Activated CD4-positive, alpha-beta memory T cell treated with anti-CD3 and anti-CD28 coated beads for 36 hours (primary cell): ENCODE measurements at places on chromosomes 2 and 18. TPM values are rescaled to one million over a fixed set of nuclear protein-coding genes. Genes with fewer than 3 reads are reported as not detected.
A peak's percentile ranks its signal among the peaks of the same experiment; 100 is the strongest.

DNA sequence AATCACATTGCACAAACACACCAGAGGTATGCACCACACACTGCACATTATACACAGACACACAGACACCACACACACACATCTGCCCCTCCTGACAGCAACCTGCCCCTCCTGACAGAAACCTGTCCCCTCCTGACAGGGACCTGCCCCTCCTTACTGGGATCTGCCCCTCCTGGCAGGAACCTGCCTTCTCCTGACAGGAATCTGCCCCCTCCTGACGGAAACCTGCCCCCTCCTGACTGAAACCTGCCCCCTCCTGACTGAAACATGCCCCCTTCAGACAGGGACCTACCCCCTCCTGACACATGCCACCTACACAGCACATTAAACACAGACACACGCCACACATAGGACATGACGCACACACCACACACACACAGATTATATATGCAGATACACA, 88.9 kb downstream of the PXDN start:
- H3K27ac ChIP-seq = no peak overlapping the region
- H3K4me3 ChIP-seq = no peak overlapping the region
- H3K36me3 ChIP-seq = no peaks in the 10 kb centered on the region
- no peaks in the 10 kb centered on the region for H3K4me1 ChIP-seq

DNA sequence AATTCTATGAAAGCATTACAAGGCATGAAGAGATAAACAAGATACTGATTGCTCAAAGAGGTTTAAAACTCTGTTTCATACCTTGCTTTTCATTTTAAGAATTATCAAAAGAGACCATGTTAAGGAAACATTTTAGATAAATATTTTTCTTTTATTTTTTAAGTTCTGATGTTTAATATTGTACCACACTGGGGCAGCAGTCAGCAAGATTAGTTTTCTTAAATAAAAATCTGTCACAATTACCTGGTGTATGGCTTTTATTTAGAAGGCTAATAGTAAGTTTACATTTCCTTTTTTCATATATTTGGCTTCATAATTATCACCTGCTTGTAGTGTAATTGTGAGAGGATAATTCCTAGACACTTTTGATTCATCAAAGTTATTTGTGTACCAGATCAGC, 46.4 kb downstream of the ZNF804A start:
- no peak overlapping the region for H3K27ac ChIP-seq
- H3K27me3 ChIP-seq = no peaks in the 10 kb centered on the region
- no peaks in the 10 kb centered on the region for H3K4me1 ChIP-seq
- H3K36me3 ChIP-seq = no peaks in the 10 kb centered on the region
- H3K4me3 ChIP-seq = no peak overlapping the region
- DNase-seq = no peak

DNA sequence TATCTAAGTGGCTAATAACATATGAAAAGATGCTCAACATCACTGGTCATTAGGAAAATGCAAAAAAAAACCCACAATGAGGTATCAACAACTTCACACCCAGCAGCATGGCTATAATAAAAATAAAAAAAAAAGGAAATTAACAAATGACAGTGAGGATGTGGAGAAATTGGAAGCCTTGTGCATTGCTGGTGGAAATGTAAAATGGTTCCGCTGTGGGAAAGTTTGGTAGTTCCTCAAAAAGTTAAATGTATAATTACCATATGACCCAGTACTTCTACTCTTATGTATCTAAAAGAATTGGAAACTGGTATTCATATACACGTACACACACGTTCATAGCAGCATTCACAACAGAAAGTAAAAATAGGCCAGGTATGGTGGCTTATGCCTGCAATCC, 15.5 kb upstream of the CACNB4 start:
- no peak overlapping the region for H3K27ac ChIP-seq
- H3K27me3 ChIP-seq = no peaks in the 10 kb centered on the region
- no peak overlapping the region for H3K4me3 ChIP-seq
- no peak for DNase-seq
- H3K4me1 ChIP-seq = no peaks in the 10 kb centered on the region

GRCh38 chr18:5973099-5973498, 77.8 kb upstream of the TMEM200C start:
- DNase-seq = no peak
- H3K27me3 ChIP-seq = no peaks in the 10 kb centered on the region
- no peak overlapping the region for H3K4me3 ChIP-seq
- no peaks in the 10 kb centered on the region for H3K36me3 ChIP-seq

DNA sequence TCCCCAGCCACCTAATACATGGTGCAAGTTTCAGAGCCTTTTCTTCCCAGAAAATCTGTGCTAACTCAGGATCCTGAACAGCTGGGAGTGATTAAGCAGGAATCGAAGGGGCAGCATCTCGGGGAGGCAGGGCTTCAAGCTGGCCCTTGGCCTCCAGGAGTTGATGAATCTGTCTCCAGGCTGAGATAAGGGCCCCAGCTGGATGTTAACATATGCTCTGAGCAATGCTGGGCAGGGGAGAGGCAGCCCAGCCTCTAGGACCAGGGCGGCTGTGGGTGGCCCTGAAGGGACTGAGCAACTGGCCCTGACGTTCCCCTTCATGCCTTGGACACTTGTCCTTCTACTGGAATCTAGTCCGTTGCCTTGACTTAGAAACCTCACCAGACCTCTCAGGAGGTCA, 84.1 kb upstream of the EPC2 start:
- no peaks in the 10 kb centered on the region for H3K36me3 ChIP-seq
- H3K27ac ChIP-seq = no peak overlapping the region
- no peak overlapping the region for H3K4me3 ChIP-seq

- H3K4me1 ChIP-seq = peaks cover 4% of the 10 kb centered on the region
- H3K27ac ChIP-seq = no peak overlapping the region
- no peaks in the 10 kb centered on the region for H3K36me3 ChIP-seq
- H3K4me3 ChIP-seq = no peak overlapping the region
- no peak for DNase-seq
- no peaks in the 10 kb centered on the region for H3K27me3 ChIP-seq
Observed at GRCh38 chr2:25698752-25699151, 25.4 kb upstream of the DTNB start.

GRCh38 chr18:4908328-4908727, 288.7 kb downstream of the AKAIN1 start:
- H3K4me3 ChIP-seq = no peak overlapping the region
- no peaks in the 10 kb centered on the region for H3K27me3 ChIP-seq
- no peaks in the 10 kb centered on the region for H3K36me3 ChIP-seq
- no peak for DNase-seq

Gene KCNG2
- not detected for total RNA-seq

Gene RIT2
- total RNA-seq = not detected

Gene STRN
- 25.0 TPM for total RNA-seq

Gene AQP12B
- total RNA-seq = not detected

DNA sequence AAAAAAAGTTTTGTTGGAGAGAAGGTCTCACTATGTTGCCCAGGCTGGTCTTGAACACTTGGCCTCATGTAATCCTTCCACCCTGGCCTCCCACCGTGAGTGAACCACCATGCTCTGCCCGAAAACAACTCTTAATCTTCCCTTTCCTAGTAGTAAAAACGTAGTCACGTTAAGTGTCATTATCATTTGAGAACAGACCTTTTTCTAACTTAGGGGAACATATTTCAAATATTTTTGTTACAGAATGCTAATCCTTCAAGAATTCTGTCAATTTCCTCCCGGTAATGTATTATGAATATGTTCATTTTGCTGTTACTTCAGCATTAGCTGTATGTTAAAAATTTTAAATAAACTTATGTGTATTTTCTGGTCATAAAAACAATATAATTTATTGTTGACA, 49.7 kb downstream of the MTA3 start:
- H3K36me3 ChIP-seq = no peaks in the 10 kb centered on the region
- H3K4me3 ChIP-seq = no peak overlapping the region
- DNase-seq = no peak
- no peaks in the 10 kb centered on the region for H3K27me3 ChIP-seq
- H3K4me1 ChIP-seq = peaks cover 6% of the 10 kb centered on the region

DNA sequence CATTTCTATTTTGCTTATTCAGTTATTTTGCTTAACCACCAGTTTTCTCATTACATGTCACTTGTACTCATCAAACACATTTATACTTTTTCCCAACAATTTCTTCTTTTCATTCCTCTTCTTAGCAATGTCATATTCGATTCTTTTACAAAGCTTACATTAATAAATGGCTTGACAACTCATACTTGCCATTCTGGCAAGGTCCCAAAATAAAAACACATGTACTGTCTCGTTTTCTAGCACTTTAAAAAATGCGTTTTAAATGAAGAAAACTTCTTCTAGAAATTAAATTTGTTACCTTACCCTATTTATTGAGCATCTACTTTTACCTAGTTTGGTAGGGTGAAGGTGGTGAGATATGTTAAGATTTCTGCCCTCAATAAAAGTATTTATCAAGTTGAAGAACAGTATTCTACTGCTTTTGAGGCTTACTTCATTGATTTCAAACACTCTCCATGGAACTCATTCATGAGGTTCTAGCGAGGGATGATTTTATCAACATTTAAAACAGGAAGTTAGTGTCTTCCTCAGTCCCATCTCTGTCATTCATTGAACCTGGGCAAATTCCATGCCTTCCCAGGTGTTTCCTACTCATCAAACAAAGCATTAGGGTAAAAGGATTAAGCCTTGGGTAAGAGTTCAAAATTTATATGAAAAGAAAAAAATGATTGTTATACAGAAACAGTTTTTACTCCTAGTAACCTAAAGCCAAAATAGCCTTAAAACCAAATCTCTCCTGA, 52.6 kb downstream of the CALCRL start:
- no peak overlapping the region for H3K4me3 ChIP-seq
- no peaks in the 10 kb centered on the region for H3K27me3 ChIP-seq
- no peak overlapping the region for H3K27ac ChIP-seq
- DNase-seq = no peak

GRCh38 chr2:178109813-178110212, 2.4 kb upstream of the RBM45 start:
- no peak overlapping the region for H3K4me3 ChIP-seq
- H3K36me3 ChIP-seq = no peaks in the 10 kb centered on the region
- no peak for DNase-seq
- H3K4me1 ChIP-seq = peaks cover 27% of the 10 kb centered on the region
- H3K27ac ChIP-seq = no peak overlapping the region

GRCh38 chr2:60104514-60105505, 448.6 kb downstream of the BCL11A start:
- DNase-seq = no peak
- peaks cover 1% of the 10 kb centered on the region for H3K27me3 ChIP-seq
- no peak overlapping the region for H3K4me3 ChIP-seq
- peaks cover 3% of the 10 kb centered on the region for H3K4me1 ChIP-seq
- H3K27ac ChIP-seq = no peak overlapping the region

DNA sequence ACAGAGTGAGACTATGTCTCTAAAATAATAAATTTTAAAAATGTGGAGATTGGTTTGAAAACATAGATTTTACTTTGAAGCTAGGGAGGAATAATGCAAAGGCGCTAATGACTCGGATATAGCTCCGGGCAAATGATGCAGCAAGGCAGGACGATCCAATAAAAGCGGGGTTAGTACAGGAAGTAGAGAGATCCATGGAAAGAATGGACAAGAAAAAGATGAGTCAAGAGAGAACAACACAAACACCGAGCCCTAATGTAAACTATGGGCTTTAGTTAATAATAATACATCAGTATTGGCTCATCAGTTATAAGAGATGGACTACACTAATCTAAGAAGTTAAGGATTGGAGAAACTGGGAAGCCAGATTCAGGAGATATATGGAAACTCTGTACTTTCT, 74.5 kb downstream of the QPCT start:
- H3K36me3 ChIP-seq = no peaks in the 10 kb centered on the region
- H3K27ac ChIP-seq = no peak overlapping the region
- no peak overlapping the region for H3K4me3 ChIP-seq
- peaks cover 6% of the 10 kb centered on the region for H3K4me1 ChIP-seq

- no peak overlapping the region for H3K4me3 ChIP-seq
- no peak overlapping the region for H3K27ac ChIP-seq
- no peak for DNase-seq
- no peaks in the 10 kb centered on the region for H3K4me1 ChIP-seq
- no peaks in the 10 kb centered on the region for H3K36me3 ChIP-seq
- H3K27me3 ChIP-seq = peaks cover 14% of the 10 kb centered on the region
Observed at GRCh38 chr18:80225685-80226084, 21.6 kb downstream of the PARD6G start.

DNA sequence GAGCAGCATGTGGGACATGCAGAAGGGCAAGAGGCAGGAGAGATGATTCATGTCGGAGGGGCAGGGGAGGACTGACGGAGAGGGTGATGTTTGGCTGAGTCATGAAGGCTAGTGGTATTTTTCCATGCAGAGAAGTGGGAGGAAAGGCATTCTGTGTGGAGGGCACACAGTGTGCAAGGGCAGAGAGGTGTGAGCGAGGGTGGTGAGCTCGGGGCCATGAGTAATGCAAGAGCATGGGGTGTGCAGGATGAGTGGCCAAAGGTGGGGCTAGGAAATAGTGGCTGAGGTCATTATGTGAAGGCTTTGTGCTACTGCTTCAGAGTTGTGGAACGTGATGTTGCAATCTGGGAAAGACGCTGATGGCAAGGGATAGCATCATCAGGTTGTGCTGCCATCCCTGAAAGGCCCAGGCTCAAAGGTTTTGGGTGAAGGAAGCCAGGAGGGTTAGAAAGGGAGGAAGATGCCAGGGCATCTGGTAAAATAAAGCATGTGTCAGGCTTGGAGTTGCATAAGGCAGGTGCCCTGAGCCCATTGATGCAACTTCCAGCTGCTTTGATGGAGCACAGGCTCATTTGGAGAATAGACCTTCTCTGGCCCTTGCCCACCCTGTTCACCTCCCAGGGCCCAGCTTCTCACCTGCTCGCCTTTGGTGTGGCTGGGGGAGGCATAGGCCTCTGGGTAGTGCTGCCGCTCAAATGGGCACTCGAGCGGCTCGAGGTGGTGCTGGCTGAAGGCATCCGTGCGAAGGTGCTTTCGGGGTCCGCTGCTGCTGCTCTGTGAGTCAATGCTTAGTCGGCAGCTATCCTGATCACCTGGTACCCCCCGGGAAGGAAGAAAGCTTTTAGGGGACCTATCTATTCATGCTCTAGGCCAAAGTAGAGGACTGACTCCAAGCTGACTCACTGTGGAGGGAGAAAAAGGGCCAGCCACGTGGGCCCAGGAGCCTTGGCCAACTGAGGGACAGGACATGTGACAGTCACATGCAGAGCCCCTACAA, 37.5 kb downstream of the PAX8 start:
- DNase-seq = peak; percentile 83
- peaks cover 21% of the 10 kb centered on the region for H3K36me3 ChIP-seq
- no peak overlapping the region for H3K4me3 ChIP-seq
- H3K27me3 ChIP-seq = no peaks in the 10 kb centered on the region
- H3K27ac ChIP-seq = peak overlapping the region; percentile 88

GRCh38 chr2:203532957-203533658, 2.0 kb downstream of the RAPH1 start:
- peak overlapping the region; percentile 81 for H3K4me3 ChIP-seq
- no peak overlapping the region for H3K27ac ChIP-seq
- H3K4me1 ChIP-seq = peaks cover 31% of the 10 kb centered on the region
- DNase-seq = no peak
- H3K36me3 ChIP-seq = peaks cover 4% of the 10 kb centered on the region

DNA sequence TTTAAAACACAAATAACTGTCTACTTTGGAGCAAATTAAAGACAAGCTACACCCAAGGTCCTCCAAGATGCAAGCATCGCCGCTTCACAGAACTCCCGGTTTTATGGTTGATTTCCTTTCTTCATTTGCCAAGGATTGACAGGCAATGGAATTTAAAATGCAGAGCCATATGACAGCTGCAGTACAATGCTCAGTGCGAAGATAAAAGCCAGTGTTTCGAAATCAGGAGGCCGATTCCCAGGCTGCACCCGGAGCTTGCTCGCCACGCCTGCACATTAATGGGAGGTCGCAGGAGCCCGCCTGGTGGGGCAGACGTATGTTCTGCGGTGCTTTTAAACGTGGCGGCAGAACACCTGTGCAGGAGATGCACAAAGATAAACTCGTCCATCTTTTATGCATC, 727.6 kb upstream of the SOX11 start:
- no peak overlapping the region for H3K27ac ChIP-seq
- H3K27me3 ChIP-seq = no peaks in the 10 kb centered on the region
- no peak for DNase-seq
- no peaks in the 10 kb centered on the region for H3K4me1 ChIP-seq
- H3K4me3 ChIP-seq = no peak overlapping the region
